ENCODE measurements at places on chromosomes 2 and 18. TPM values are rescaled to one million over a fixed set of nuclear protein-coding genes. Genes with fewer than 3 reads are reported as not detected.

Gene CGREF1
- total RNA-seq = 2.3 TPM

Gene ERBB4
- total RNA-seq = under 0.01 TPM

Gene ACMSD
- not detected for total RNA-seq

Gene POTEC
- not detected for total RNA-seq

Gene ABCG5
- not detected for total RNA-seq

Gene PTH2R
- total RNA-seq = not detected

Gene LBX2
- total RNA-seq = 1.3 TPM

Gene HOXD11
- total RNA-seq = not detected

Gene HES6
- total RNA-seq = 2.3 TPM

Gene SAG
- not detected for total RNA-seq

Gene IL37
- not detected for total RNA-seq

Data from bladder microvascular endothelial cell (primary cell).